ENCODE measurements at places on chromosomes 4 and X. TPM values are rescaled to one million over a fixed set of nuclear protein-coding genes. Genes with fewer than 3 reads are reported as not detected.

CXCL1 gene
- total RNA-seq = 1.1 TPM

EXOC1 gene
- total RNA-seq = 29.8 TPM

PITX2 gene
- total RNA-seq = 21.4 TPM

MAGEA4 gene
- total RNA-seq = not detected

ASB12 gene
- total RNA-seq = not detected

NEXMIF gene
- not detected for total RNA-seq

XG gene
- total RNA-seq = 0.17 TPM

TMPRSS11F gene
- not detected for total RNA-seq

FIP1L1 gene
- total RNA-seq = 54.2 TPM

SSX1 gene
- total RNA-seq = not detected

AFP gene
- 1.4 TPM for total RNA-seq

TCEANC gene
- 1.6 TPM for total RNA-seq

SSX7 gene
- not detected for total RNA-seq

TLR8 gene
- not detected for total RNA-seq

HCCS gene
- 48.0 TPM for total RNA-seq
